ENCODE measurements at places on chromosomes 2 and 18.

GRCh38 chr2:119704670-119705120, 25.7 kb downstream of the TMEM177 start:
- DNase-seq, result no peak

DNA sequence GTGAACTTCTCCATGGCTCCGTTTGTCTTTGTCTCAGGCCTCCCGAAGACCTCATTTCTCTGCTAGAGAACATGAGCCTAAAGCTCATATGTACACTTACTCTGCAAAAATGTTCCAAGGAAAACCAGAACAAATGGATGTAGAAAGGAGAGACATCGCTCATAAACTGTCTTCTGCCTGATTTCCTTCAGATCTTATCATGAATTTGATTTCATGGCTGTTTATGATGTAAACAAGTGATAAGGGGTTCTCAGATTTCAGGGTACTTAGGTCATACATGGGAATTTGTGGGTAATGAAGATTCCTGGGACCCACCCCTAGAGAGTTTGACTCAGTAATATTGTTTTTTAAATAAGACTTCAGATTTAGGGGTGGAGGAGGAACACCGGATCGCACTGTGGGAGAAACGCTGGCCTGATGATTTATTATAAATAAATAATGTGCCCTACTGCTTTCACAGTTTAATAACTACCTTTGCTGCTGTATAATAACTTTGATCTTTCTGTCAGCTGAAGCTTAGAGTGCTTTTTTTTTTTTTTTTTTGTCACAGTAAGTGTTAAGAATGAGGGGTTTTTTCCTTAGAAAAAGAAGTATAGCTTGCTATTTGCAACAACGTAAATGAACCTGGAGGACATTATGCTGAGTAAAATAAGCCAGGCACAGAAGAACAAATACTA, 14.9 kb downstream of the AOX1 start:
- DNase-seq, result no peak

DNA sequence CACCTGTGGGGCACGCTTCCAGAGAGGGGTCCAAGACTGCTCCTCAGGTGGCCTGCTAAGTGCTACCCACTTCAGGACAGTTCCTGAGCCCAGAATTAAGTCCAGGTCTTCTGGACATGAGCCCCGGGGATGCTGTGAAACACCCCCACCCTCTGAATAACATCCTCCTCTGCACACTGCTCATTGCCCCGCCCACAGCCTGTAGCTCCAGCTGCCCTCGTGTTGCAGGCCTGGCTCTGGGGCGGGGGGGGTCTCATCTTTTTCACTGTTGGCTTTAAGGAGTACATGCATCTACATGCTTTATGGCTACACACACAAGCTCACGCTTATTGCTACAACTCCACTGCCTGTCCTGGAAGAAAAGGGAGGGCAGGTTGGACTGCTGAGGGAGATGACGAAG, 92.8 kb downstream of the PTGR3 start:
- DNase-seq, result no peak

DNA sequence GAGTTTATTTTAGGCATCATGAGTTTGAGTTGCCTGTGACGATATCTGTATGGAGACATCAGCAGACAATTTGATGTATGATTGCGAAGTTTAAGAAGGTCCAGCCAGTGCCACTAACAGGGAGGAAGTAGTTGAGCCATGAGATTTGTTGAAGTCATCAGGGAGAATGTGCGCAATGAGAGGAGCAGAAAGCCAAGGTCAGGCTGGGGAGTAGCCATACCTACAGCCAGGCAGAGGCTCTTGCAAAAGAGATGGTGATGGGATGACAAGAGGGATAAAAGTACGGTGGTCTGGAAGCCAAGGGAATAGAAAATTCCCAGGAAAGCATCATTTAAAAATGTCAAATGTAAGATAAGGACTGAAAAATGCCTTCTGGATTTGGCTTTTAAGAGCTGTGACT, 51.2 kb downstream of the LIMS1 start:
- no peak for DNase-seq

DNA sequence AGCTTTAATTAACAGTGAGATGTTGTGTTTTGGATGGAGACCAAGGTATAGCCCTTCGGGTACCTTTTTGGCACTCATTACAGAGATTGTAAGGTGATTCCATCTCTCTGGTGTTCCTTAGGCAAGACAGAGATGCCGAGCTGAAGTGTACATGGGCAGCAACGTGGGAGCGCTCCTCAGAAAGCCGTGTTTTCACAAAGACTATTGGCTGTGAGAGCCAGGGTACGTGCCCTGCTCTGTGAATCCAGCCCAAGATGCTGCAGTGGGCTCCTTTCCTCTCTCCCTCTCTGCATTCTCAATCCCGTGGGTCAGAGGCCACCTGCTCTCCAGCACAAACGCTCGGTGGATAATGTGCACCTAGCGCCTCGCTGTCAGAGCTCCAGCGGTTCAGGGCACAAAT, 203.0 kb upstream of the EPHA4 start:
- DNase-seq, result no peak

DNA sequence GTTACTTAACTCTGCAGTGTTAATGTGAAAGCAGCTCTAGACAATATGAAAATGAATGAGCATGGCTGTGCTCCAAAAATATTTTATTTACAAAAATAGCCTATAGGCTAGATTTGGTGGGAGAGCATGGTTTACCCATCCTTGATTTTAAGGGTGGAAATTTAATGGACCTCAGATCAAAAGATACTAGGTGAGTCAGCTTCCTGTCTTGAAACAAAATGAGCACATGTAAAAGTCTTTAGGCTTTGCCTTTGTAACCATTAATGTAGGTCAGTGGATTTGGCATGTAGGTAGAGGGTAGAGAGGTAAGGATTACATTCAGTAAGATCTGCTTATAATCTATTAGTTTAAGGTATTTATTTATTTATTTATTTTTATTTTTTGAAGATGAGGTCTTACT, 72.7 kb downstream of the GREB1L start:
- DNase-seq, result no peak

DNA sequence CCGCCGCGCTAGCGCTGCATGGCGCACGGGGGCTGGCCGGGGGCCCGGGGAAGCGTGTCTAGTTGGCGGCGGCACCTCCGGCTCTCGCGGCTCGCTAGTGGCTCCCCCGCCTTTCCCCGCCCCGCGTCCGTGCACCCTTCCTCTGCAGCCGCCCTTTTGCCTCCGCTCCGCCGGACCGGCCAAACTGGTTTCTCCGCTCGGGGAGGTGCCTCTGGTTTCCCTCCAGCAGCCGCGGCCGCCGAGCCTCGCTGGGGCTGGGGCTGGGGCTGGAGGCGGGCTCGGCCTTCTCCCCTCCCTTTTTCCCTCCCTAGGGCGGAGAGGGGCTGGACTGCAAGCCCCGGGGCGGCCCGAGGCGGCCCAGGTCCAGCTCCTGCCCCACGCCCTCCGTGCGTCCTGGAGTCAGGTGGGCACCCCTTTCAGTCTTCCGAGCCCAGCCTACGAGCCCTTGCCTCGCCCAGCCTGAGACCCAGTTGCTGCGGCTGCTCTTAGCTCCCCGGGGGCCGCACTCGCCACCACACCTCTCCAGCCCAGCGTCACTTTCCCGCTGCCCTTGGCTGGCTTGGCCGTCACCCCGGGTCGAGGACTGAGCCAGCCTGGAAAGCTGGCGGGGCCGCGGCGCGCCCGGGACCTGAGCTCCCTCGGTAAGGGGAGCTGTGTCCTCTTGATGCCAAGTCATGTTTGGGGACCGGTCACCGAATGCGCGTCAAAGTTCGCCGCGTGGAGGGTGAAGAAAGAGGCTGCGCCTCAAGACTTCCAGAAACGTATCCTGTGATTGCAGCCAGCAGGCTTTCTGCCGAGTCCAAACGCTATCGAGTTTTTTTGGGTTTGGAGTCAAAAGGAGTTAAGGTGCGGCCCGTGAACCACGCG, at the start of gene ATP8B1:
ATP8B1 (minus strand) TSS at position 213 of the 867 bp plus-strand sequence. CDS start 71,508 bp downstream, outside the sequence.
- peak; percentile 28 for DNase-seq

DNA sequence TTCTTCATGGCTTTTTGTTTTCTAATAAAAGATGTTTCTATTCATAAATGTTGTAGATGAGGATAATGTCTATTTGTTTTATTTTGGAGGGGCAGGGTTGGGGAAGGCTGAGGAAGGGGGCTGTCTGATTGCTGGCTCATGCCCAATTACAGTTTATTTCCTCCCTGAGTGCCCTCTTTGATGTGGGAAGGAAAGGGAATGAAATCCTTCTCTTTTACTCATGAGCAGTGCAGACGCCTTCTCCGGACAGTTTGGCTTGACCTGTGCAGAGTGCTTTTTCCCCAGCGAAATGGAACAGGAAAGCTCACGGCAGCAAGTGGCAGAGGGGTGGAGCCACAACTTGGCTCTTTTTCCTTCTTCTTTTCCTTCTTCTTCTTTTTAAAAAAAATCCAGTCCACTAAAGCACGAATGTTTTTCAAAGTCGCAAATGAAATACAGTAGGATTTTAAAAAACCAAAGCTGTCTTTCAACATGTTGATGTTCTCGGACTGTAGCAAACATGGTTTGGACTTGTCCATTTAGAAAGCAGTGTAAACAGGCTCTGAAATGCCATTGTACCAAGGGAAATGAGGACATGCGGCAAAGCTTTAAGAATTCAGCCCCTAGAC, 34.5 kb downstream of the RAB31 start:
- no peak for DNase-seq

DNA sequence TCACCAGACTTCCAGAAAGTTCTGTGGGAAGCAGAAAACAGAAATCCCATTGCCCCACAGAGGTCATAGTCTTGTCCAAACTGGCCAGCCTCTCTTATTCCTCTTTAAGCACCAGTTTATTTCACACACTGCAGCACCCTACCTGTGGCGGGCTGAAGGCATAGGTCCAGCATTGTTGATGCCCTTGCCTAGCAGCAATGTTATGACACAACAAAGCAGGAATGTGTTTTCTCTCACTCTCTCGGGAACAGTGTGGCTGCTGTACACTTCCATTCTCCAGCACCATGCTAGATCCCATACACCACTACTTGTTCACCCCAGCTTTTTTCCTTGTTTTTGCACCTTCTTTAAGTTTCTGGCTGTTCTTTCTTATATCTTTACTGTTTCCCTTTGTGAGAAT, 181.6 kb downstream of the DNAH6 start:
- no peak for DNase-seq

- no peak for DNase-seq
These were observed 1.4 kb downstream of the CEP76 start for GRCh38 chr18:12701161-12701560.

- DNase-seq, result no peak
These were observed 14.5 kb downstream of the LOXHD1 start for GRCh38 chr18:46642561-46642960.

DNA sequence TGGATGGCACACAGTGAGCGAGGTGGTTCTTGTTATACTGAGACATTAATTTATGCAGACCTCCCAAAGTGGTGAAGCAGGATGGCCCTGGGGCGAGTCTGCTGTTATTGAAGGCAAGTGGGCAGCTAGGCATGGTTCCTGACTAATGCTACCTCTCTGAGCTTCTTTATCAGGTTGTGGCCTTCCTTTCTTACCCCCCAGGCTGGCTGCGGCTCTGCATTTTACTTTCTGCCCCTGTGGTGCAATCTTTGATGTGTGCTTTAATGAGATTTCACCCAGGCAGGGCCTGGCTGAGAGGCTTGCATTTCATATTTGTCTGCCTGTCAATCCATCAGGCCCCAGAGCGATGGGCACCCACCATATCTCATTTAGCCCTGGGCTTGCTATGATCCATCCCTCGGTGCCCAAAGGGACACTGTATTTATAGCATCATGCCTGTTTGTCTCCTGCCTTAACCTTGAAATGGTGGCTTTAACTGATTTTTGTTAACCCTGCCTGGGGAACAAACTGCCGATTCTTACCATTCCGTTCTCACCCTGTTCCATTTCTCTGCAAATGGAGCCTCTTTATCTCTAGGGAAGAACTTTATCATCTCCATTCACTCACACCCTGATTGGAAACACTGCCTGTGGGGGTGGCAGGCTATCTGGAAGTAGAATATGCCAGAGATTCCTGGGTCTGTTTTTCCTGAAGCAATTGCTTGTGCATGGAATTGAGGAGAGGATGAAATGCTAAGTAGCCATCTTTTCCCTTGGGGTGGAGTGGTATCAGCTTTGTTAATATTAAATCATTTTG, 316.2 kb upstream of the THSD7B start:
- DNase-seq, result no peak

GRCh38 chr2:180115269-180115668, 108.2 kb upstream of the CWC22 start:
- no peak for DNase-seq

DNA sequence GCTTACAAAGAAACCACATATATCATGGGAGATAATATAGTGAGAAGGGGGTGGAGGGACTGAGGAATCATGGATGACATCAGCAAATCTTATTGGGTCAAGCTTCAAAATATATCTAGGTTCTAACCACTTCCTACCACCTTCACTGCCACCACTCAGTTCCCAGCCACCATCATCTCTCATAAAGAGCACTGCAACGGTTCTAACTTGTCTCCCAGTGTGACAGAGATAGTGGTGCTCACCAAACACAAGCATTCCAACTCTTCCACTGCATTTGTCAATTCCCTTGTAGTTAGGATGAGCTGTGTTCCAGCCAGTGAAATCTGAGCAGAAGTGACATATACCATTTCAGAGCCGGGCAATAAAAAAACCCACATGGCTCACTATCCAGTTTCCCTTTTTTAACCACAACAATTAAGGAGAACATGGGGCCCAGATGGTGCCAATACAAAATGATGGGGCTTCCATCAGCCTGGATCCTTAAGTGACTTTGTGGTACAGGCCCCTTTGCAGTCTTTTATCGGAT, 318.1 kb downstream of the NBAS start:
- DNase-seq, result no peak

- no peak for DNase-seq
These were observed 63.5 kb upstream of the NFE2L2 start for GRCh38 chr2:177328056-177328455.

DNA sequence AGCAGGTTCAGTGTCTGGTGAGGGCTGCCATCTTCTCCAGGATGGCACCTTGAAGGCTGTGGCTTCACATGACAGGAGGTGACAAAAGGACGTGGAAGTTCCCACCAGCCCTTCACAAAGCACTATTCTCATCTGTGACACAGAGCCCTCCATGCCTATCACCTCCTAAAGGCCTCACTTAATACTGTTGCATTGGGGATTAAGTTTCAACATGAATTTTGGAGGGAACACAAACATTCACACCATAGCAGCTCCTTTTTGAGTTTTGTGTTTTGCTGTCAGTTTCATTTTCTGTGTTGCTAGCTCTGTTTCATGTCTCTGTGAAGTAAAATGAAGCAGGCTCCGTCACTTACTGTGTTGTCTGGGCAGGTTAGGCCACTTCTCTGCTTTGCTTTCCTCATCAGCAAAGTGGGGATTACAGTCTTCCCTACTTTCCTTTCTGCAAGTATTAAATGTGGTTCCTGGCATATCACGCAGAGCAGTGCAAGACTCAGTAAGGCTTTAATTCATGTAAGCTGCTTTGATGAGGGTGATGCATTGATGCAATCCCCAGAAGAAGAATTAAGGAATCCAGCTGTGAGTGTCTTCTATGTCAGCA, 31.6 kb downstream of the LIMS1 start:
- no peak for DNase-seq

GRCh38 chr2:181953881-181954537, 31.6 kb upstream of the PPP1R1C start:
- no peak for DNase-seq
